ENCODE measurements at places on chromosomes 5 and 9.

DNA sequence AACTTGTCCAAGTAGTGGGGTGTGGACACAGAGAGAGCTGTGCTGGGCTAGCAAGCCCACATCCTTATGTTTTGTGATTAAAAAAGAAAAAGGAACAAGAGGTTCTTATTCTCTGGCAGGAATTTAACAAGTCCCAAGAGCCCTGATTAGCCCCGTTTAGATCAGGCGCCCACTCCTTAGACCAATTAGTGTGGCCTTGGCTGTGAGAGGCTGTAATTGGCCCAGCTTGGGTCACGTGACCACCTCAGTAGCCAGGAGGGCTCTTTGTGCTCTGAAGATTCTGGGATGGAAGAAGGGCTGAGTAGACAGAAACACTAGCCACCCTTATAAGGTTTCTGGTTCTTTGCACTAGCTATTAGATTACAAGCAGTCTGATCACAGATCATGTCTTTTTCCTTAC, 31.1 kb downstream of the GCNT4 start:
- DNase-seq = no peak

GRCh38 chr5:122944051-122944450, 92.5 kb downstream of the PPIC start:
- DNase-seq = no peak

DNA sequence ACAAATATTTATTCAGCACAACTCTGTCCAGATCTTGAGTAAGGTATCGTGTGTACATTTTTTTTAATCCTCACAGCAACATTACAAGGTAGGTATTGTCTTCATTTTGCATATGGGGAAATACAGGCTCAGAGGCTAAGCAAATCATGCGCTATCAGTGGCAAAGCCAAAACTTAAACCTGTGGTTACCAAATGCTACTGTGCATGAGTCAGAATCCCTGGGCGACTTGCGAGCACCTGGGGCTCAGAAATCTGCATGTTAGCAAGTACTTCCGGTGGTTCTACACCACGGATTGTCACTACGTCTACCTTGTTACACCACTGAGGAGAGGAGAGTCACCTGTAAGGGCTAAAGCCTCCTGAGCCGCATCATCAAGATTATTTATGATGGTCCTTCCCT, 21.3 kb downstream of the C5orf58 start:
- DNase-seq = no peak

GRCh38 chr9:136964171-136964689, 12.2 kb downstream of the LCN12 start:
- no peak for DNase-seq

GRCh38 chr9:77587851-77588250, 60.3 kb downstream of the GNA14 start:
- no peak for DNase-seq

GRCh38 chr5:59485107-59485506, 408.4 kb downstream of the PDE4D start:
- no peak for DNase-seq

DNA sequence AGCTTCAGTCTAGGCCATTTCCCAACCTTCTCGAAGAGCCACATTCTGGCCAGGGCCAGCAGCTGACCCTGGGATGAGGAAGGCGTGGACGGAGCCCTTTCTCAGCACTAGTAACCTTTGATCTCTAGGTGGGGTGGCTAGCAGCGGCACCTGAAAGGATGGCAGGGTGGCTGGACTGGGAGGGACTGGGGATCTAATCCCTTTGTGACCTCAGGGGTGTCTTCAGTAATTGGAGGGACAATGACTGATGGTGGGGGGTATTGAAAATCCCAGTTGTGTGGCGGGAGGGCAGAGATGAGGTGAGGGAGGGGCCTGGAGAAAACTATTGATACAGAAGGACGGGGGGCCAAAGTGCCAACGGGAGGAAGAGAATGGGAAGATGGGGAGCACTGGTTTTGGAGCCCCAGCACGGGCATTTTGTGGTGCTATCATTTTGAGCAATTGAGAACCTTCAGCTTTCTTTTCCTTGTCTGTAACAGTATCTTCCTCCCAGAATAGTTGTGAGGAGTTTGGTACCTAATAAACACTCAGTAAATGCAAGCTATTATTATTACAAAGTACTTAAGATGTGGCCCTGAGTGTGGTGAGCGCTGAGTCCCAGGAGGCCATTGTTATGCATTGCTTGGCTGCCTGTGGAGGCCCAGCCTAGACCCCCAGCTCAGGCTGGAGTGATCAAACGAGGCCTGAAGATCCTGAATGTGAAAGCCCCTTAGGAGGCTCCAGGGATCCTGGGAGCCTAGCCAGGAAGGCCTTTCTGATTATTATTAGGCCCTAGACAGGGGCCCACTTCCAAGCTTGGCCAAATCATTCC, 37.3 kb upstream of the UBE2D2 start:
- DNase-seq = no peak

DNA sequence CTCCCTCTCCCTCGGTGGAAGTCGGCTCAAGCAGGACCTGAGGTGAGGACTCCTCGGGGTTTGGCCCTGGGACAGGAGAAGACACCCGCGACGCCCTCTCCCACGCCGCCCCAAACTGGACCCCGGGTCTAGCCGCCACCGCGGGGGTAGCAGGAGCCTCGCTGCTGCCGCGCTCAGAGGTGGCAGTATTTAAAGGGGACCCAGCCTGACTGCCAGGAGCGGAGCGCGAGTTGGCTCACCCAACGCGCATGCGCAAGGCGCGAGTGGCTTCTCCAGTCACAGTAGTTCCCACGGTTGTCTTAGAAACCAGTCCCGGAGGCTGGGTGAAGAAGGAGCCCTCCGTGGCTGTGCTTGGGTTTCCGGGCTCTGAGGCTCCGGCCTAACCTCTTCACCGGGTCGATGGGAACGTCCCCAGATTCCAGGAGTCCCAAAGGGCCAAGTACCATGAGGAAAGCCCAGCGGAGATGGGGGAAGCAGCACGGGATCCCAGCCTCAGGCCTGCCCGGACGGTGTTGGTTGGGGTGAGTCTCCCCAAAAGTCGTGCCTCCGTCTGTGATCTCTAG, 477.8 kb downstream of the SPATA31A7 start:
- DNase-seq = no peak

DNA sequence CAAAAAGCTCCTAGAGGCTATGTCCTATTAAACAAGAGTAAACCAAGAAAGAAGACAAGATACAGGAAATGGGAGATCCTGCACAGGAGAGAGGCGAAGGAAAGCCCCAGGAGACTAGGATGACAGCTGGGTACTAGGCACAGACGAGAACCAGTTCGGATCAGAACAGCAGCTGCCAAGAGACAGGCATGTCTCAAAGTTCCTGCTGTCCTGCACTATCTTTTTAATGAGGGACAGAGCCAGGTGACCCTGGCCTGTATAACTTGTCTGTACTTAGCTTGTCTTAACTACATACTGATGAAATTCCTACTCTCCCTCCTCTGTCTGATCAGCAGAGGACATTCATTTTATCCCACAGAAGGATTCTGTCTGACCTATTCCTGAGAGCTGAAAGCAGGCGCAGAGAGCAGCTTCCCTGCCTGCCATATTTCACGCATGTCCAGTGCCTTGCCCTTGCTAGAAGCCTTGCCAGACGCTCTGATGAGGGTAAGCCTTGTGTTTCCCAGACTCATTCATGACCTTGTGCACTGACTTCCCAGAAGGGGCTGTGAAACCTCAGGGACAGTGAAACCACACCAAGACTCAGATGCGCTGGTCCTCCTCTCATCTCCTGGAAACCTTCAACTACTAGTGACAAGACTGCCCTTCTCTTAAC, 24.7 kb downstream of the TSC1 start:
- DNase-seq = no peak

DNA sequence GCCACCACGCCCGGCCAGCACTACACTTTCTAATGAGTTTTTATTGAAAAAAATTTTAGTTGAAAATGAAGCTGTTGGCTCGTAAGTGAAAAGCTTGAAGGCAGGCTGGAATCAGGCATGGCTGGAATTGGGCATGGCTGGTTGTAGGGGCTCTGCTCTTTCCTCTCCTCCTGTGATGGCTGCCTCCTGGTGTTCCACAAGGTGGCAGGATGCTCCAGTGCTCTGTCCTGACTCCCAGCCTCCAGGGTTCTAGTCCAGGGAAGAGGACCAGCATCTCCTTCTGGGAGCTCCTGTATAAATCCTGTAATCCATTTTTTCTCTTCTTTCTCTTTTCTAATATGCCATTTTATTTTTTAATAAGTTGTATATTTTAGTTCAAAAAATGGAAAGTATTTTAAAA, 57.2 kb upstream of the DHFR start:
- DNase-seq = no peak

DNA sequence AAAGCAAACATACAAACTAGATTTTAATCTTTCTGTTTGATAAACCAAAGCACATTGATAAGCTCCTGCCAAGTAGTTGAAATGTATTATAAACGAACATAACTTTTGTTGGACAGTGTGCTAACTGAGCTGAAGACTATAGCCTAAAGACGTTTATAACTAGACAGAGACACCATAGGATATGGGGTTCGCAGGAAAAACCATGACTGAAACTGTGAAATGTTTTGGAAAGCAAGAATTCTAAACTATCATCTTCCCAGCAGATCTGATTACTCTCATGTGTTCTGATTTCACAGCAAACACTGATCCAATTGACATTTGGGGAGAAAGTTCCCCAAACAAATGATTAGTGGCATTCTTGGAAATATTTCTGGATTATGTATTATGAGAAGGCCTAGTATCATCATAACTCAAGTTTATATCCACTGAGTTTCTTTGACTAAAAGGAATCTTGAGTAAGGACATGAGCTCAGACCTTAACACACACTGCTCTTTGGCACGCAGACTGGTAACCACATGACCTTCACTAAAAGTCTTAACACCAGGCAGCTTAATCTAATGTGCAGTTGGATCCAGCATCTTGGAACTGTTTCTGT, 375.2 kb downstream of the ZNF608 start:
- DNase-seq = no peak

DNA sequence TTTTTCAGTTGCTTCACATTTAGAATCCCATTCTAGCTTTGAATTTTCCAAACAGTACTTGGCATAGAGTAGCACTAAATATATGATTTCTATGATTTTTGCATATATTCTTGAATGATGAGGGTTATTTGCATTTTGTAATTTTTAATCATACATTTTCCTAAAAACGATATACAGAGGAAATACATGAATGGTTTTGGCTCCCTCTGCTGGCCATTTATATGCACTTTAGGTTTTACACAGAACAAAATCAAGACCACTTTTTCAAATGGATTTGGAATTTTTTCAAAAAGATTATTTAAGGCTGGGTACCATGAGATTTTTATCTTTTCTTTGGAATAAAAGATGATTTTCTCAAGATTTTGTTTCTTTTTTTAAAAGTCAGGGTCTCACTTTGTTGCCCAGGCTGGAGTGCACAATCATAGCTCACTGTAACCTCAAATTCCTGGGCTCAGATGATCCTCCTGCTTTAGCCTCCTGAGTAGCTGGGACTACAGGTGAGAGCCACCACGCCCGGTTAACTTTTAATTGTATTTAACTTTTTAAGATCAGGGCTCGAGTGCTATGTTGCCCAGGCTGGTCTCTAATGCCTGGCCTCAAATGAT, 16.7 kb upstream of the COMMD10 start:
- DNase-seq = no peak

GRCh38 chr5:90434116-90434714, 24.7 kb upstream of the CETN3 start:
- DNase-seq = no peak

- no peak for DNase-seq
Observed at GRCh38 chr9:28820741-28821140, 1247.5 kb upstream of the C9orf72 start.

GRCh38 chr5:88269222-88269771, 652 bp upstream of the TMEM161B start:
- no peak for DNase-seq

GRCh38 chr5:128749136-128749898, 211.3 kb upstream of the FBN2 start:
- DNase-seq = no peak

GRCh38 chr5:30994176-30994575, 199.3 kb upstream of the CDH6 start:
- no peak for DNase-seq

DNA sequence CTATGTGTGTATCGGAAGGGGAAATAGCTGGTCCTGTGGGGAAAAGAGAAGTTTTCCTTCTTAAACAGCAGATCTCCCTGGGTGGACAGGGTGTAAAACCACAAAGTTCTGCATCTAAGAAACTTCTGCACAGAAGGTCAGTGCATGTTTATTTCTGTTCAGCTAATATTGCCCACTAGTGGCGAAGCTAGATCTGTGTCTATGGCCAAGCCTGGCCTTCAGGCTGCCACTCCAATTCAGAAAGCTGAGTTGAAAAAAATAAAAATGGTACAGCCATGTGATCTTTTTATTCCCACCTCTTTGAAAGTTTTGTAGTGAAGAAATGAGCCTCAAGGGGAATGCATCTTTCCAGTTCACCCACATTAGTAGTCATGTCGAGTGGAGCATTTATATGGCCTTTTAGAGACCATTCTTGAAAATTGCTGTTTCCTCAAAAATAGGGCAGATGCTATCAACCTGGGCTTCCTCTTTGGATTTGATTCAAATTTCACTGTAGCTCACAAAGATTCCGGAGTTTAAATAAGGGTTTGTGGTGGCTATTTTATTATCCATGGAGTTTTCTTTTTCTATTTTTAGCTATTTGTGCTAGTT, 488.0 kb downstream of the PRELID2 start:
- no peak for DNase-seq

GRCh38 chr9:82543726-82544125, 519.2 kb downstream of the RASEF start:
- DNase-seq = no peak

DNA sequence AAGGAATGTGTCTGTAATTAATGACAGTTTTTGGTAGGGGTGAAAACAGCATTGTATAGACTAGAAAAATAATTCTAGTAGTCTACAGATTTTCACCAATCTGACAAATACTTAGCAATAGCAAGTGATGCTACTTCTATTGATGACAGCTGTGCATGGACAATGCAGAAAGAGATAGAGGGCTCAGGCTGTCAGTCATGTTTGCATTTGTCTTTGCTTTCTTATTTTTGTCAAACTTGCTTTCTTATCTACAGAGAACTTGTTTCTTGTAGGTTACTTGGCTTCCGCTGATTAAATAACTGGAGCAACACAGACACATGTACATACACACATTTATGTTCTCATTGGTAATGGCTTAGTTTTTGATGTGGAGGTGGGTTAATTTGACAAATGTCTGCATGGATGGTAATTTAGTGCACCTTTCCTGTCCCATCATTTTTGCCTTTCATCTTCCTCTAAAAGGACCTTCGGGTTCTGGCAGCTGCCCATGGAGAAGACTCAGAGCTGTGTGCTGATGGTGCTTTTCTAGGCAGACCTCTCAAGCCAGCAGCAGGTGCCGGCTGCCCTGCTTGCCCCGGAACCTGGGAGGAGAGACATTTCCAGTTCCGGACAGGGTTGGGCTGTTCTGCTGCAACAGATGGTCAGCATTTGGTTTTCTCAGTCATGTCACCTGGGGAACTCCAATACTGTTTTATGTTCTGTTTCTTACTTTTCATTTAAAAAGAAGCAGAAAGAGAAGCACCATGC, 28.8 kb downstream of the CAMK4 start:
- no peak for DNase-seq

All from esophagus squamous epithelium (tissue), 5 donors.